ENCODE measurements at places on chromosomes 2 and 18.

DNA sequence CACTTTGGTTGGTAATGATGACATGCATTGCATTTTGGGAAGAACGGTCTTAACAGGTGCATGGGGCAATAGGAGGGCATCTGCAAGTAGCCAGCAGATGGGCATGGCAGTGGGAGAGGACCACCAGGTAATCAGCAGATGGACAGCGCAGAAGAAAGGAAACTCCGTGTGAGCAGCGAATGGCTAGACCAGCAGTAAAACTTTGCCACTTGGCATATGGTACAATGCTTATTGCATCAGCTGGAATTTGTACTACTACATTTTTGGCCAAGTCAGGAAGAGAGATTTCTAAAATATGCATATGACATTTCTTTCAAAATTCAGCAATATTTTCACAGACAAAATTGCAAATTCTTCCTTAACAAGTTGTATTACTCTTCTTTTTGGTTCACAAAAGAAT lies 768.5 kb downstream of the LRP1B start:
- DNase-seq = no peak

DNA sequence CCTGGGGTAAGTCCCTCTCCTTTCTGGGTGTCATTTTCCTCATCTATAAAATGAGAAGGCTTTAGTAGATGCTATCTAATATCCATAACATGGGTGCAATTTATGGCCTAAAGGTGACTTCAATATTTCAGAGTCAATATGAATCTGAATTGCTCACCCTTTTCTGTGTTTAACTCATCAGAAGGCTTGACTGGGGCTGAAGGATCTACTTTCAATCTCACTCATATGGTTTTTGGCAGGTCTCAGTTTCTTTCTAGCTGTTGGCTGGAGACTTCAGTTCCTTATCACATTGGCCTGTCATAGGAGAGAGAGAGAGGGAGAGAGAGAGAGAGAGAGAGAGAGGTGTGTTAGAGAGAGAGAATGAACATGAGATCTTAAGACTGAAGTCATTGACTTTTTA lies 343.7 kb upstream of the MEX3C start:
- DNase-seq = no peak

DNA sequence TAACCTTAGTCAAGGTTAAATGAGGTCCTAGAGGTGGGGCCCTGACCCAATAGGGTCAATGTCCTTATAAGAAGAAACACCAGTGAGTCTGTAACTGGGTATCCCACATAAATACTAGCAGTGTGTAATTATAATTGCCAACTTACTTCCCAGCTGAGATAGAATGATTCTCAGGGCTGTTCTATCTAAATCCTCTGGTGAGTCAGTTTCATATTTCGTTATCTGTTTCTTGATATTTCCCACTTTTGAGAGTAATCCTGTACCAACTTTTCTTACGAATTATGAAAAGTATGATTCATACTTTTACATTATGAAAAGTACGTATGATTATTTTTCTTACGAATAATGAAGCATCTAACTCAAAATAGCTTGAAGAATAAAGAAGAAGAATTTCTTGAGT lies 546.8 kb upstream of the NETO1 start:
- DNase-seq = no peak

DNA sequence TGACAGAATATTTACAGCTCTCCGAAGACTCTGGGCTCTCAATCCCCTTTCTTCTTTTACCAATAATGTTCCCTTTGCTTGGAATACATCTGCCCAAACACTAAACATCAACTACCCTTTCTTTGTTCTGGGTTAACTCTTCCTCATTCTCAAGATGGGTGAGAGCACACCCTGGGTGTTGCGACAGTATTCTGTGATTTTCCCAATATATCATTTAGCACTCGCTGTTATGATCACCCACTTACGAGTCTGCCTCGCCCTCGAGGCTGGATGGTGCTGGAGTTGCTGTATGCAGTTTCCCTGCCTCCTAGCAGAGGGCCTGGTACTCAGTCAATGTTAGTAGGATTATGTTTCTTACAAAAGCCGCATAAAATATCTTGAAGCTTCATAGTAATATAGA lies 93.2 kb downstream of the SOCS6 start:
- no peak for DNase-seq

DNA sequence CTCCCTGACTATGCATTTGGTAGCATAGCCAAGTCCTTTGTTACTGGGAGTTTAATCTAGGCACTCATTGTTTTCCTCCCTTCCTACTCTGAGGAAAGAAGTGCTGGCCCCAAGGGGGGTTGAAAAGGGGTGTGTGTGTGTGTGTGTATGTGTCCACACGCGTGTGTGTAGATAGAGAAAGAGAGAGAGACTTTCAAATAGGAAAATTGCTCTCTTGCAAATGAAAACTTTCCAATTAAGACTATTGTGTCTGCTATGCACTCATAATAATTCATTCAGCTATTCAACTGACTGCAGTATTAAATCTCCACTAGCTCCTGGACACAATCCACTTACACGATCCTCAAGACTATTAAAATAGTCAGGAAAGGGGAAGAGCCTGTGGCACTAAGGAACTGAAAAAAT lies 92.9 kb upstream of the CSRNP3 start:
- DNase-seq = no peak

- DNase-seq = no peak
Measured at GRCh38 chr18:46343931-46344372, 239.8 kb downstream of the HAUS1 start.

DNA sequence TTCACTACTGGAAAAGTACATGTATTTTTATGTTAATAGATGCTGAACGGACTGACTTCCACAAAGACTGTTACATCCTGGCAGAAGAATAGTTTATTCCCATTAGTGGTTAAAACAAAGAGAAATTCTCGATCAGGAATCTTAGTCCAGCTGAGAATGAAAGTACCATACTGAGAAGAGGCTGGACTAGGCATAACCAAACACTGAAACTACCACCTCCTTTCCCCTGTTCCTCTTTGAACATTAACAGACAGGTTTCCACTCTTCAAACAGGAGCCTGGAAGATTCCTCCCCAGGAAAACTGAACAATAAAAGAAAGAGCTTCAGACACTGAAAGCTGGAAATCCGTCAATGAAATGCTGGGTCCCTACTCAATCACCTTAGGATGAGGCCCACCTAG lies 25.8 kb downstream of the LDAH start:
- DNase-seq = no peak

GRCh38 chr2:8535821-8536685 lies 145.8 kb upstream of the ID2 start:
- DNase-seq = no peak

- no peak for DNase-seq
Measured at GRCh38 chr2:47145466-47145865, 9.6 kb downstream of the STPG4 start.

- no peak for DNase-seq
Measured at GRCh38 chr2:59888015-59888414, 665.4 kb downstream of the BCL11A start.

DNA sequence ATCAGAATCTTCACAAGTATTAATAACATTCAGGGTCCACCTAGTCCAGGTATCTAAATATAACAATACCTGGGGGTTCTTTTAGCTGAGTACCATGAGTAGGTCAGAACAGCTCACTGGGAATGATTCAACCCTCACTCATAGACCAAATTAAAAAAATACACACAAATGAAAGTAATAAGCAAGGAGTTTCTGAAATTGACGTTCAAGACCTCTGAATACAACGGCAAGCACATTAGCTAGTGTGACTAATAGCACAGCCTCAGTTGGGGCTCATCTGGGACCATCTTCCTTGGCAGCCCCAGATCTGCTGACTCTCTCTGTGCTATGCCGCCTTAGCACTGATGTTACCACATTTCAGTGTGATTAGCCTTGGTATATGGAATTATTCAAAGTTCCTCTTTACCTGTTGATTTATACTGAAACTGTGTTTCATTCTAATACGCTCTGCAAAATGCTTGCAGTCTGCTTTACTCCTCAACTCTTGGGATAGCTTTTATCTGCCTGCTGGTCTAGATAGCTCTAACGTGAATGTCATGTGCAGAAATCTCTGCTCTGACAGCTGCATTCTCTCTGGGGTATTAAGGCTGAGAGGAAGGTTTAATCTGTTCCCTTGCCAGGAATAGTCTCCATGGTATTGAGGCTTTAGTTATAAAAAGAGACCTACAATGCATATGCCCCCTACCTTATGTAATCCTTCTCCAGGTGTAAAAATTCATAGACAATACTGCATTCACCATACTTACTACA lies 153.3 kb downstream of the METTL4 start:
- DNase-seq = peak; percentile 53

DNA sequence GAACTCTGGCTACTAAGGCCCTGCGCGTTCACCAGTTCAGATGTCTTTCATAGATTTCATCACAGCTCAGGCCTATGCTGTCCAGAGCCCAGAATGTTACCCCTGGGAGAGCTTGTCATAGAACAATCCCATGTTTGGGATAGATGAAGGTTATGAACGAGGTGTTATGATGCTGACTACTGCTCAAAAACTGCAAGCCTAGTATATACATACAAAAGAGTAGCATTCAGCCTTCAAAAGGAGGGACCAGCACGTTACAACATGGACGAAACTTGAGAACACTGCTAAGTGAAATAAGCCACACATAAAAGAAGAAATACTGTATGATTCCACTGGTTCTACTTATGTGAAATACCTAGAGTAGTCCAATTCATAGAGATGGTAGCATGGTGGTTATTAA lies 401.9 kb downstream of the NBAS start:
- no peak for DNase-seq

GRCh38 chr2:236993-237539 lies 26.8 kb downstream of the SH3YL1 start:
- no peak for DNase-seq

DNA sequence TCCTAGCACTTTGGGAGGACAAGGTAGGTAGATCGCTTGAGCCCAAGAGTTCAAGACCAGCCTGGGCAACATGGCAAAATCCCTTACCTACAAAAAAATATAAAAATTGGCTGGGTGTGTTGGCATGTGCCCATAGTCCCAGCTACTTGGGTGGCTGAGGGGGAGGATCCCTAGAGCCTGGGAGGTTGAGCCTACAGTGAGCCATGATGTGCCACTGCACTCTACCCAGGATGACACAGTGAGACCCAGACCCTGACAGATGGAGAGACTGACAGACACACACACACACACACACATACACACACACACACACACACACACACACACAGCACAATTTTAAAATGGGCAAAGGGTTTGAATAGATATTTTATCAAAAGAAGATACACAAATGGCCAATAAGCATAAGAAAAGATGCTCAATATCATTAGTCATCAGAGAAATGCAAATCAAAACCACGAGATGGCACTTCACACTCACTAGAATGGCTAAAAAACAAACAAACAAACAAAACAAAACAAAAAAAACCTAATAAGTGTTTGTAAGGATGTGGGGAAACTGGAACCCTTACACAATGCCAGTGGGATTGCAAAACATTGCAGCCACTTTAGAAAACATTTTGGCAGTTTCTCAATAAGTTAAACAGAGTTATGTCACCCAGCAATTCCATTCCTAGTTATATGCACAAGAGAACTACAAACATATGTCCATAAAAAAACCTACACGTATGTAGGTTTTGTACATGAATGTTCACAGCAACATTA lies 42.3 kb downstream of the BAZ2B start:
- no peak for DNase-seq

DNA sequence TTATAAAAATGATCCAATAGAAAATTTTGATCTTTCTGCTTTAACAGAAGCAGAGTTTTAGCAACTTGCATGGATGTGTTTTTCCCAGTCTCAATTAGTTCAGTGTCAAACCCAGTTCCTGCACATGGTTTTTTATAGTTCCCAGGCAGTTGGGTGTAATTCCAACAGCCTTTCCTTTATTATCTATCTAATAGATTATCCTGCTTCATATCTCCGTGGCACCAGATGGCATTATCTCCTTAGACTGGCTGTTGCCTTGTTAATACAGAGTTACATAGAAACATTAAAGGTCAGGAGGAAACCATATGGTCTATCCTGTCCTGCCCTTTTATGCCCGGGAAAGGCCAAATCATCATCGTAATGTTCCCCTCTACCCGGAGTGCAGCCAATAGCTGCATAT lies 400.9 kb upstream of the SMIM21 start:
- DNase-seq = no peak

- no peak for DNase-seq
Measured at GRCh38 chr2:129796801-129797488, 182.5 kb upstream of the RAB6C start.

- no peak for DNase-seq
Measured at GRCh38 chr2:150146879-150147278, 340.6 kb downstream of the RND3 start.

GRCh38 chr2:101349893-101350662 lies 37.2 kb downstream of the CREG2 start:
- DNase-seq = peak; percentile 21

- DNase-seq = no peak
Measured at GRCh38 chr18:9437021-9437437, 38.3 kb upstream of the RALBP1 start.

- no peak for DNase-seq
Measured at GRCh38 chr2:107334306-107334705, 448.3 kb upstream of the ST6GAL2 start.

- peak; percentile 52 for DNase-seq
Measured at GRCh38 chr18:73577365-73577764, 570.3 kb downstream of the FBXO15 start.

GRCh38 chr18:22640281-22640842 lies 222.6 kb upstream of the CTAGE1 start:
- DNase-seq = no peak

GRCh38 chr2:36677996-36678605 lies 18.4 kb upstream of the VIT start:
- peak; percentile 47 for DNase-seq

GRCh38 chr2:215098875-215099274 lies 39.6 kb downstream of the ABCA12 start:
- no peak for DNase-seq

DNA sequence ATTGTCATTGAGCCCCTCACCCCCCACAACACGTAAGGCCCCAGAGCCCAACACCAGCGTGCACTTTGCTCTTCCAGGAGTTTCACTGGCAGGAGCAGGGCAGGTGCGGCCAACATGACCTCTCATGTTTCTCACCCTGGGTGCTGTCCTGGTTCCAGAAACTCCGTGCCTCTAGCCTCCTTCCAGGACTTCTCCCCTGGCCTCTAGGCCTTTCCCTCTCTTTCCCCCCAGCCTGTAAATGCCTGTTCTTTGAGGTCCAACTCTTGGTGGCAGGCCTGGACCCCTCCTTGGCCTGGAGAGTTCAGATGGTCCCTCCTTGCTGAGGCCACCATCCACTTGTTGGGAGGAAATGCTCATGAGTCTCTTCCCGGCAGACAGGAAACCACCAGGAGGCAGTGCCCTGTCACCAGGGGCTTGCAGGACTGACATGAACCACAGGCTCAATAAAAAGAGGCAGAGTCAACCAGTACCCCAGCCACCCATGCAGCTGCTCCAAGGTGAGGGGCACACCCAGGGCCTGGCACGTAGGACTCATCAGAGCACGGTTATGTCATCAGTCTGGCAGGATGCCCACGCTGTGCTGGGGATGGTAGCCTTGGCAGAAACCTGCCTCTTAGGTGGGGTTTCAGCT lies 1.5 kb downstream of the MALL start:
- DNase-seq = peak; percentile 37
